ENCODE measurements at places on chromosomes 5 and 9. TPM values are rescaled to one million over a fixed set of nuclear protein-coding genes. Genes with fewer than 3 reads are reported as not detected.

Gene TMEM174
- not detected for total RNA-seq

GRCh38 chr9:27880635-27881034 lies 307.4 kb upstream of the C9orf72 start:
- no peaks in the 10 kb centered on the region for H3K4me1 ChIP-seq
- no peak overlapping the region for H3K4me3 ChIP-seq
- H3K27me3 ChIP-seq = peaks cover 3% of the 10 kb centered on the region
- DNase-seq = no peak
- H3K27ac ChIP-seq = no peak overlapping the region

- H3K27ac ChIP-seq = no peak overlapping the region
- no peak for DNase-seq
- H3K4me3 ChIP-seq = no peak overlapping the region
- no peaks in the 10 kb centered on the region for H3K27me3 ChIP-seq
- no peaks in the 10 kb centered on the region for H3K36me3 ChIP-seq
These were observed 101.9 kb downstream of the MACIR start for GRCh38 chr5:103360475-103360874.

- H3K27me3 ChIP-seq = no peaks in the 10 kb centered on the region
- no peak overlapping the region for H3K4me3 ChIP-seq
- H3K36me3 ChIP-seq = peaks cover 3% of the 10 kb centered on the region
- no peak overlapping the region for H3K27ac ChIP-seq
- no peak for DNase-seq
- H3K4me1 ChIP-seq = no peaks in the 10 kb centered on the region
These were observed 22.9 kb downstream of the RAD1 start for GRCh38 chr5:34892414-34892813.

DNA sequence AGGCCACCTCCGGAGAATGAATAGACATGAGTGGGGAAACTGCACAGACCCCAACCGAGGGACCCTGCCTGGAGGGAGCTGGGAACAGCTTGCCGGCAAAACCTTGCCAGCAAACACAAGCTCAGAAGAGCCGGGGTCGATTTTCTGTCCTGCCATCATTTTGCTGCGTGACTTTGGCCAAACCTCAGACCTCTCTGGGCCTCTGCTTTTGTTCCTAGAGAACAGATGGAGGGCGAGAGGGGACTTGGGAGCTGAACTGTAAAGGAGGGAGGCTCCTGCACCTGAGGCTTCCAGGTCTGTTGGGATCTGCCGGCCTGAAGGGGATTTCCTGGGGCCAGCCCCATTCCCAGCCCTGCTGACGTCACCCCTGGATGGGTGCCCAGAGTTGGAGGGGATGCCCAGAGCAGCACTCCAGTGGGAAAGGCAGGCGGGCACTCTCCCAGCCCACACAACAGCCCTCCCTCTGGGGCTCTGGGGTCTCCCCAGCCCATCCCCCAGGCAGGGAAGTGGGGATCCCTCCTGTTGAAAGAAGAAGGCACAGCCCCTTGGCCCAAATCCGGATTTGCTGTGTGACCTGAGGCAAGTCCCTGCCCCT lies 40.4 kb upstream of the SYNPO start:
- no peak overlapping the region for H3K4me3 ChIP-seq
- DNase-seq = no peak
- H3K27me3 ChIP-seq = no peaks in the 10 kb centered on the region
- H3K27ac ChIP-seq = no peak overlapping the region
- no peaks in the 10 kb centered on the region for H3K4me1 ChIP-seq

DNA sequence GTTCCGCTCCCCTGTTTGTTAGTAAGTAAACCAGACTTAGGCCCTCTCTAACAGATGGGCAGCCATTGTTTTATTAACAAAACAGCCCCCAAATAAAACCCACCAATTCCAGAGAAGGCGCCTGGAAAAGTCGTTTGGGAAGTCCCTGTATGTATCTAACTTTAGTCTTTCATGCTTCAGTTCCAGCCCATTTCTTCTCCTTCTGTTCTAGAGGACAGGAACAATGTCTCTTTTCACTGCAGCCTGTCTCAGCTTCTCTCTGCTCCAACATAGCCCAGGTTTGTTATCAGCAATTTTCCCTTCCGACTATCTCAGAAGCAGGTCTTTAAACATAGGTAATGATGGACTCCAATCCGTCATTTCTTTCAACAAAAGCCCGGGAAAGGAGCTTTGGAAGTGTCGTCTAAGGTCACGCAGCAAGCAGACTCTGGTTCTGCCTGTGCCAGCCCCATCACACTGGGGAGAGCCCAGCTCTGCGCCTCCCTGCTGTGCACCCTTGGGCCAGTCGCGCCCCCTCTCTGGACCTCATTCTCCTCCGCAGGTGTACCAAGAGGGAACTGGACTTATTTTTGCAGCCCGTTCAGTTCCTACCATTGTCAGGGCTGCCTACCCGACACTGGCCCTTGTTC lies 9.6 kb upstream of the AKNA start:
- H3K27ac ChIP-seq = peak overlapping the region; percentile 86
- no peak for DNase-seq
- H3K4me3 ChIP-seq = peak overlapping the region; percentile 94
- no peaks in the 10 kb centered on the region for H3K27me3 ChIP-seq

DNA sequence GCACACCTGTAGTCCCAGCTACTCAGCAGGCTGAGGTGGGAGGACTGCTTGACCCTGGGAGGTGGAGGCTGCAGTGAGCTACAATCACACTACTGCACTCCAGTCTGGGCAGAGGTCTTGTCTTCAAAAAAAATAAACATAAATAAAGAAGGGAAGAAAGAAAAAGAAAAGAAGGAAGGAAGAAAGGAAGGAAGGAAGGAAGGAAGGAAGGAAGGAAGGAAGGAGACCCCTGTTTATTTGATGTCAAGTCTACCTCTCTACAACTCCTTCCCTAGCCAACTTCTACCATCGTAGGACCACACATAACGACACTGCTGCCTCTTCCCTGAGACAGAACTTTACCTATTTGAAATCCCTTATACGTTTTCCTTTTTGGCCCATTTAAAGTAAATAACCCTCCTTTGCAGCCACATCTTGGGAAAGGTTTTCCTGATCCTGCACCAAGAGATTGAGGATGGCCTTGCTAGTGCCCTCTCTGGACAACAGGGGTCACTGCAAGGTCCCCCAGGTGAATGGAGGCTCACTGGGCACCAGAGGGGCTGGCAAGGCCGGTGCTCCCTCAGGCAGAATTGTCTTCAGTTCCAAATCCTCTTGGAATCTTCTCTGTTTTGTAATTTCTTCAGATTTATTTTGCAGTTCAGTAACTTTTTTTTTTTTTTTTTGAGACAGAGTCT lies 10.5 kb downstream of the RPS14 start:
- H3K36me3 ChIP-seq = peaks cover 11% of the 10 kb centered on the region
- H3K4me3 ChIP-seq = no peak overlapping the region
- no peaks in the 10 kb centered on the region for H3K27me3 ChIP-seq
- H3K4me1 ChIP-seq = peaks cover 8% of the 10 kb centered on the region

Gene CTXN3
- not detected for total RNA-seq

DNA sequence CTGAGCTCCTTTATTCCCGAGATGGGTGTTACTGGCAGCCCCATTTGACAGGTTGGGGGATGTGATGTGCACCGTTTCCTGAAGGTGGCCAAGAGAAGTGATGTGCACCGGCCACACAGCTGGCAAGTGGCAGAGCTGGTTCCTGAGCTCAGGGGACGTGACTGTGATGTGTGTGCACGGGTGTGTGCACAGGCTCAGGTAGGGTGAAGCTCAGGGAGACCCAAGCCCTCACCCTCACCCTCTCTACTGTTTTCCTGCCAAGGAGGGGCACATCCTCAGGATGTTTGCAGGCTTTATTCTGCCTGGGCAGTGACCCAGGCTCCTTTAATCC lies 56.6 kb downstream of the WWC1 start:
- H3K4me1 ChIP-seq = no peaks in the 10 kb centered on the region
- no peak overlapping the region for H3K27ac ChIP-seq
- DNase-seq = no peak
- H3K36me3 ChIP-seq = no peaks in the 10 kb centered on the region
- H3K4me3 ChIP-seq = no peak overlapping the region
- H3K27me3 ChIP-seq = no peaks in the 10 kb centered on the region

DNA sequence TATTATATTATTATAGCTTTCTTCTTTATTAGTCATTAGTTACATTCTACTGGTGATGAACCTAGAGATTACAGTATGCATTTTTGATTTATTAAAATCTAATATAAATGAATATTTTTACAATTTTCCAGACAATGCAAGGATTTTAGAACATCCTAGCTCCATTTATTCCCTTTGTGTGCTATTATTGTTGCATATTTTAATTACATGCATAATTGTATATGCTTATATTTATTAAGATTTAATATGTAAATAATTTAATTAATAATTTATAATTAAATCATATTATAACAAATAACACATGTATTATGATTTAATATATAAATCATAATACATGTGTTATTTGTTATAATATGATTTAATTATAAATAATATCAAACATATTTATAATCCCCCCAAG lies 23.4 kb upstream of the MACROH2A1 start:
- peaks cover 9% of the 10 kb centered on the region for H3K27me3 ChIP-seq
- no peak for DNase-seq
- H3K4me1 ChIP-seq = peaks cover 3% of the 10 kb centered on the region
- H3K4me3 ChIP-seq = no peak overlapping the region

Gene FUT7
- total RNA-seq = not detected

Gene FAM153A
- 26.0 TPM for total RNA-seq

Gene PCDHA6
- not detected for total RNA-seq

Gene PCDHGA1
- total RNA-seq = not detected

Gene SELENOP
- total RNA-seq = not detected

Gene MEGF10
- total RNA-seq = not detected

Gene OR13C8
- total RNA-seq = not detected

Gene MYOZ3
- total RNA-seq = 0.17 TPM

GRCh38 chr9:18824095-18824666 lies 208.8 kb downstream of the SAXO1 start:
- no peak for DNase-seq
- H3K4me3 ChIP-seq = no peak overlapping the region
- no peaks in the 10 kb centered on the region for H3K36me3 ChIP-seq
- H3K27me3 ChIP-seq = peaks cover 2% of the 10 kb centered on the region
- H3K4me1 ChIP-seq = peaks cover 16% of the 10 kb centered on the region
- H3K27ac ChIP-seq = no peak overlapping the region

- no peak for DNase-seq
- no peak overlapping the region for H3K27ac ChIP-seq
- H3K36me3 ChIP-seq = no peaks in the 10 kb centered on the region
- peaks cover 5% of the 10 kb centered on the region for H3K27me3 ChIP-seq
- H3K4me3 ChIP-seq = no peak overlapping the region
These were observed 192.0 kb downstream of the MTRR start for GRCh38 chr5:8060953-8061429.

DNA sequence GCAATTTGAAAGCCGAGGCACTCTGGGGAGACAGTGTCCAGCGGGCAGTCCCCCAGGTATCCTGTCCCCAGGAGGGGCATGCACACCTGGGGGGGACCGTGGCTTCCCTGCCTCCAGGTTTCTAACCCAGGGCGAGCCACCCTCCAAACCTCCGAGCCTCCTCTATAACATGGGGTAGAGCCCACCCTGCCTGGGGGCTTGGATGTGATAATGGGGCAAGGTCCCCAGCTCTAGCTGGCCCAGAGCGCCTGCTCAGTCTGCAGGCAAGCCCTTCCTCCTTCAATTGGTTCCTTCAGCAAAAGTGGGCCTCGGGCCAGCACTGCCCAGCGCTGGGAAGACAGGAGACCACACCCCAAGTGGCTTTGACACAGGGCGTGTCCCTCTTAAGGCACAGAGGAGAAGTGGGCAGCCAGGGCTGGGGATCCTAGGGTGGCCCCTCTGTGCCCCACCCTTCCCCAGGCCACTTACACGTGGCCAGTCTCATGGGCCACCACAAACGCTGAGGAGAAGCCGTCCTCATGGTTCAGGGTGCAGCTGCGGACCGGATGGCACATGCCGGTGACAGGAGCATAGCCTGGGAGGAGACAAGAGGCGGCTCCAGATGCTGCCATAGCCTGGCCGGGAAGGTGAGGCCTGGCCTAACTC lies 94.3 kb downstream of the ZNF354C start:
- H3K27me3 ChIP-seq = peaks cover 5% of the 10 kb centered on the region
- H3K36me3 ChIP-seq = no peaks in the 10 kb centered on the region
- H3K4me3 ChIP-seq = no peak overlapping the region
- no peak overlapping the region for H3K27ac ChIP-seq
- H3K4me1 ChIP-seq = no peaks in the 10 kb centered on the region
- DNase-seq = no peak

DNA sequence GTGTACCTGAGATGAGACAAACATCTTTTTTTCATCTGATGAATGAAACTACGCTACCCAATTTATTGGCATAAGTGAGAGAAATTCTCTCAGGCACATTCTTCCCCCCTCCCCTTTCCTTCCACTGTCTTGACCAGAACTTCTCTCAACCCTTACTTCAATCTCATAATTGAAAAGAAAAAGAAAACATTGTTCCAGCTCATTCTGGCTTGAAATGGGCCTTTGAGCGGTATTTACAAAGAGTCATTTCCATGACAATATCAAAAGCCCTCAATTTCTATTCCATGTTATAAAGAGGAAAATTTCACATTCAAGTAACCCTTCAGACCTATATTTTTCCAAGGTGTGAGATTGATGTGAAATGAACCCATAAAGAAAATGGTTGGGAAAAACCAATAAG lies 145.9 kb downstream of the PCSK1 start:
- H3K4me3 ChIP-seq = no peak overlapping the region
- H3K4me1 ChIP-seq = peaks cover 4% of the 10 kb centered on the region
- no peaks in the 10 kb centered on the region for H3K36me3 ChIP-seq
- no peak for DNase-seq

DNA sequence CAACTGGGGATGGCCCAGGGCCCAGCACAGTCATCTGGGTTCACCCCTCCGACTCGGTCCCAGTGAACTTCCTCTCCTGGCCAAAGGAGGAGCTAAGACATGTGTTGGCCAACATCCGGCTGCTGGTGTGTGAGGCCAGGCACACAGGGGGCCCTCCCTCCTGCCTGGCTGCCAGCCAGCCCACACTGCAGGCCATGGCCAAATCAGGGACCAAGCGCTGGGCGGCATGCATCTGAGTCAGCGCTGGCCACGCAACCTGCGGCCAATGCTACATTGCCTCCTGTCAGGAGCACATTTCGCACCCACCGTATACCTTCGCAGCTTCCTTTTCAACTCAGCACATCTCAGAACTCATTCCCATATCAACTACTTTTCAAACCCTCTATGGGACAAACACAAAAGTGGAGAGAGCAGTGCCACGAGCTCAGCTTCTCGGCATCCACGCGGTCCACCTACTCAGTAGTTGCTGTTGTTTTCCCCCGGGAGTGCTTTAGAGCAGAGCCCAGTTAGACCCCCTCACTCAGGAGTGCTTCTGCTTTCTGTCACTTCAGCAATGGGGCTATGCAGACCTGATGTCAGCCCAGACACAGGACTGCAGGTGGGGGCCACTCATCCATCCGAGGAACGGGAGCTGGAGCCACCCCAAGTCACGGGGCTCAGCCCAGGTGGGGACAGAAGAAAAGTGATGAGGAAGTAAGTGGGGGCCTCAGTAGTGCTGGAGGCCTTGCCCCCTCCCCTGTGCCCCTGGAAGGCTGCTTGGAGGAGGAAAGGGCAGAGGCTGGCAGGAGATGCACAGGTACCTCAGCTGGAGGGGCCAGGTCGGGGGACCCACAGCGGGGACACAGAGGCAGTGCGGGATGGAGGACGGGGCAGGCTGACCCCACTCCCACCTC lies 13.9 kb downstream of the NINJ1 start:
- no peaks in the 10 kb centered on the region for H3K27me3 ChIP-seq
- H3K4me1 ChIP-seq = peaks cover 17% of the 10 kb centered on the region
- H3K27ac ChIP-seq = peak overlapping the region; percentile 68
- peak; percentile 72 for DNase-seq

Gene PCDHGB1
- not detected for total RNA-seq
